CD14-positive monocyte (primary cell): ENCODE measurements at places on chromosomes 2 and 18. TPM values are rescaled to one million over a fixed set of nuclear protein-coding genes. Genes with fewer than 3 reads are reported as not detected.

DNA sequence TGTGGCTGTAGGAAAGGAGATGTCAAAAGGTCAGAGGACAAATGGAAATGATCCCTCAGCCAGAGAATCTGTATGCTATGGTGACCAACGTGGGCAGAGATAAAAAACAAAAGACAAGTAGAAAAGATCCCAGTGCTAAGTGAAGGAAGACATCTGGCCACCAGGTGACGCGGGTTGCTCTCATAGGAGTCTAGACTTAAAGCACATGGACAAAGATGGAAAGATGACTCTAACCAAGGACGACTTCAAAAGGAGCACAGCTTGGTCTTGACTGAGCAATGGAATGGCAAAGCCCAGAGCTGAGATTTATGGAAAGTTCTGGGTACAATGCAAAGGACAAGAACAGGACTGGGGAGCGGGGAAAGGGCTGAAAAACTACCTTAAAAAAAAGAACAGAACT lies 96.8 kb downstream of the CLIP4 start:
- no peak for DNase-seq

FAM110C gene
- not detected for polyA plus RNA-seq

GRCh38 chr2:20868377-20868776 lies 45.5 kb upstream of the LDAH start:
- DNase-seq, result no peak

ACKR3 gene
- polyA plus RNA-seq, result 0.79 TPM

- no peak for DNase-seq
These were observed 11.4 kb downstream of the RBKS start for GRCh38 chr2:27878825-27879224.

GRCh38 chr18:35343488-35343935 lies 708 bp downstream of the ZNF24 start:
- no peak for DNase-seq

PKDCC gene
- not detected for polyA plus RNA-seq

DNA sequence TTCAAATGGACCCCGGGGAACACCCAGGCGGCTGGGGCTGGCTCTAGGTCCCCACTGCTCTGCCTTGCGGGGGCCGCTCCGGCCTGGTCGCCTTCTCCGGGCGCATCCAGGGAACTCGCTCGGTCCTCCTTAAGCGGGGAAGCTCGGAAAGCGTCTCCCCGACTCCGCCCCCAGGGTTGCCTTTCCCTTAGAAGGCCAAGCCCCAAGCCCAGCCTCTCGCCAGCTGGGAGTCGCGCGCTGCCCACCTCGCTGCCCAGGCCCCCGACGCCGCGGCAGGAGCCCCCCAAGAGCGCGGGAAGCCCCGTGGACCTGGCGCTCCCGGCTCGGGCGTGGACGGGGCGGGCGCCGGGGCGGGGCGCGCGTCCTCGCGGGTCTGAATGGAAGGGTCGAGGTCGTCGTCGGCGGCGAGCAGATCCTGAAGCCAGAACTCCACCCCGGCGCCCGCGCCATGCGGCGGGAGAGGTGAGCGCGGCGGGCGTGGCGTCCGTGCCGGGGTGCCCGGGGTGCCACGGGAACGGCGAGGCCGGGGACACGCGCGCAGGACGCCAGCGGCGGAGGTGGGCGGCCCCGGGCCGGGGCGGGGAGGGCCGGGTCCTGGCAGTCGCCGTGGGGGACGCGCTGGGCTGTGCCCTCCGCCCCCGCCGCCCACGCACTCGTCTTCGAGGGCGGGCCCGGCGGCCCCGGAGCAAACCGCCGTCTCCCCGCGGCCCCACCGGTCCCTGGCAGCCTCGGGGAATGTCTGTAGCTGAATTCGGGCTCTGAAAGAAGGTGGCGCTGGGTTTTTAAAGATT lies at the start of gene BOK:
BOK (plus strand) TSS at position 214 of the 791 bp plus-strand sequence. CDS start 739 bp downstream, outside the sequence.
- no peak for DNase-seq

MYL12A gene
- polyA plus RNA-seq, result 1,139 TPM

- DNase-seq, result no peak
These were observed 17.4 kb downstream of the RUFY4 start for GRCh38 chr2:218086478-218086877.

DNA sequence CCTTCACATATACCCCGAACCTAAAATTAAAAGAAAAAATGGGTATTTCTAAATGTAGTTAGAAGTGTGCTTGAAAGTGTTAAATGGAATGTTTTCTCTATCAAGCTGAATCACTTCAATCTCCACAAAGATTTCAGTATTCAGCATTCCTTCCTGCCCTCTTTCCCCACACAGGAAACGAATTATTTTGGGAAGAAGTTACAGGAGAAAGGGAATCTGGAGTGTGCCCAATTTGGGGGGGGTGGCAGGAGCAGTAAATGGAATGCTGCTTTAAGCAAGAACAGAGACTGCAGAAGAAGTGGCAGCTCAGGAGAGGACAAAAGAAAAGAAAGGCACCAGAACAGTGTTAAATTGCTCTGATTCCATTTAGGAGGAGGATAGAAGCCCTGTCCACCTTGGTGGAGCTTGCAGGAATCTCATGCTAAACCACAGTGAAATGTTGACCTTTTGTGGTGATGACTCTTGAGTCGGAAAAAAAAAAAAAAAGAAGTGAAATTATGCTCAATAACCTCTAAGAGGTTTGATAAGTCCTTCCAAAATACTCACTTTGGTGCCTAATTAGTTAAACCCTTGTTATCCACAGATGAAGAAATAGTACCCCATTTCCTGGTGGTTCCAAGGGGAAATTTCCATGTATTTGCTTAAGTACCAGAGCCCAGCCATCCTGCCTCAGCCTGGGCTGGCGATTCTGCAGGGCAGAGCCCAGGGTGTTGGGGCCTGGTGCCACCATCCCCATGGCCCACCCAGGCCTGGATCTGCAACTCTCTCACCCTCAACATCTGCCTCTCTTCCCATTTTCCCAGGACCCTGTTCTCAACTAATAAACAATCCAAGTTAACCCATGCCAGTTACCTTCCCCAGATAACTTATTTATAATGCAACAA lies 56.5 kb downstream of the MYO5B start:
- no peak for DNase-seq

GRCh38 chr2:174785481-174785880 lies 21.2 kb upstream of the CHRNA1 start:
- DNase-seq, result no peak

- DNase-seq, result no peak
These were observed 441.7 kb downstream of the TXNL1 start for GRCh38 chr18:56196495-56197225.

GRCh38 chr2:16287831-16288230 lies 347.5 kb downstream of the MYCN start:
- DNase-seq, result no peak

SALL3 gene
- not detected for polyA plus RNA-seq

DNA sequence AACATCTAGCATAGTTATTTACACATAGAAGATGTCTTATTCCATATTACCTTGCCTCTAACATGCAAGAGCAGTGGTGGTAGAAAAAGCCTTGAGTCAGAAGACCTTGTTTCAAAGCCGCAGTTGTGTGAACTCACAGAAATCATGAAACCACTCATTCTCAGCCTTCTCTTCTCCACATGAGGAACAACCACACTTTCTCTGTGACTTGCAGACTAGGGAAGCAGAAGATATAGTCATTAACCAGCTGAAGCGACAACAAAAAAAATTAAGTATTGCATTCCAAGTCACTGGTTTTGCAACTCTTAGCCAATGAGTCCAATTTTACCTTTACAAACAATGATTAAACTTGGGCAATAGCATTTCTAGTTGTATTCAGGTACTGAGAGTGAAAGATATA lies 19.0 kb downstream of the TWSG1 start:
- DNase-seq, result no peak

ZCCHC2 gene
- 0.59 TPM for polyA plus RNA-seq

GRCh38 chr2:157442636-157443035 lies 1.3 kb downstream of the CYTIP start:
- no peak for DNase-seq

- no peak for DNase-seq
These were observed 103.0 kb upstream of the FBXO11 start for GRCh38 chr2:48009256-48009655.

FBXO48 gene
- polyA plus RNA-seq, result 0.08 TPM

DNA sequence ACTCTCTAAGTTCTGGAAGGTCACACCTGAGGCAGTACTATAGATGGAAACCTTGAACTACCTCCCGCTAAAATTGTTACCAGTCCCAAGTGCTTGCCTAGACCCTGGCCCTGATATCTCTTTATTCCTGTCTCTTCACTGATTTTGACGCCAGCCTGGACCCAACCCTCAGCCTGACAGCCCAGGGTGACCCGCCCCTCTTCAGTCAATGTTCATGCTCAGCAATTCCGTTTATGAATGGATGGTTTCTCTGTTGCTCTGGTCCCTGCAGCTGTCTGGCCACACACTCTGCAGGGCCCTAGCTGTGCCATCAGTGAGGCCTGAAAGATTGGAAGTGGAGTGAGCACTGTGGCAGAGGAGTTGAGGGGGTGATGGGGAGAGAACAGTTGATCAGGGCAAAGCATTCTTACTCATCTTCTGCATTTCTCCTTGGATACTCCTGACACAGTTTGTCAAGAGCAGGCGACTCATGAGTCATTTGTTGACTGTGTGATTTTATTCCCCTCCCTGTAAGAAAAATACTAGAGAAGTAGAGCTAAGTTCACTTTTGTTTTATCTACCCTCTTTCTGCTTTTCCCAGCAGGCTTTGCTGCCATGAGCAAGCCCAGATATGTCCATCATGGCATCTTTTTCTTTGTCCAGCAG lies 46.0 kb downstream of the NPAS2 start:
- DNase-seq, result no peak

TUBB6 gene
- 19.5 and 34.9 TPM in 2 replicates for polyA plus RNA-seq

AQP12A gene
- polyA plus RNA-seq, result not detected

DNA sequence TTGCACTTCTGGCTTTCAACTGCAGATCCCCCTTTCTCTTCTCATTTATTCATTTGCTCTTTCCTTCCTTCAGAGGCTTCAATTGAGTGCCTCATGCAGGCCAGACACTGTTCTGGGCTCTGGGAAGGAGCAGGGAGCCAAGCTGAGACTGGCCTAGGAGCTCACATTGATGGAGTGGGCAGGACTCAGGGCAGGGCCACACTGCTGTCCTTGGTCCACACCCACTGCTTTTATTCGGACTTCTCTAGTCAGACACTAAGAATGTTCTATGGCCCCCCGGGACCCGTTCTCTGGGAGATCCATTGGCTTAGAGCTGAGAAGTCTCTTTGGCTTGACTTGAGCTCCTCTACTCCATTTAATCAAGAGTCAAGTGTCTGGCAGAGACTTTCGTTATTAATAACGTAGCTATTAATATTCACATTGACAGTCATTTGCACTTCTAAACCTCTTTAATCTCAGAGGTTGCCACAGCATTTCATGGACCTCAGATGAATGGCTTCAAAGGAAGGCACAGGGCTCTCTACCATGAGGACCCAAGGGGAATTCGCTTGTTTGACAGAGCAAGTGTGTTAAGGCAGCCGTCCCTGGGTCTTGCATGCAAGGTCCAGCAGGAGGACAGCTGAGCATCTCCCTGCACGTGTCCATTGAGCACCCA lies 20.1 kb downstream of the SH3RF3 start:
- no peak for DNase-seq

DNA sequence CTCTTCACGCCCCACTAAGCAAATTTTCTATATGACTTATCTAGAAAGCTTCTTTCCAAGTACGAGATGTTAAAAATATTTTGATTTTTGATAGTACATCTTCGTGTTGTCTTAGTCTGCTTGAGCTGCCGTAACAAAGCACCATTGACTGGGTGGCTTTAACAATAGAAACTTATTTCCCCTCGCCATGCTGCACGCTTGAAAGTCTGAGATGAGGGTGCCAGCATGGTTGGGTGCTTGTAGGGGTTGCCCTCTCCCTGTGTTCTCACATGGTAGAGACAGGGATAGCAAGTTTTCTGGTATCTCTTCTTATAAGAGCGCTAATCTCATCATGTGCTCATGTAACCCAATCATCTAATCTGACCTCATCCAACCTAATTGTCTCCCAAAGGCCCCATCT lies 106.2 kb downstream of the TANC1 start:
- no peak for DNase-seq

CTNNA2 gene
- polyA plus RNA-seq, result not detected

- DNase-seq, result peak; percentile 9
These were observed 88.8 kb downstream of the ZCCHC2 start for GRCh38 chr18:62611453-62612288.

NUP35 gene
- polyA plus RNA-seq, result 1.5 TPM

GRCh38 chr18:199768-200167 lies 41.4 kb downstream of the USP14 start:
- no peak for DNase-seq

SMIM21 gene
- not detected for polyA plus RNA-seq

DNA sequence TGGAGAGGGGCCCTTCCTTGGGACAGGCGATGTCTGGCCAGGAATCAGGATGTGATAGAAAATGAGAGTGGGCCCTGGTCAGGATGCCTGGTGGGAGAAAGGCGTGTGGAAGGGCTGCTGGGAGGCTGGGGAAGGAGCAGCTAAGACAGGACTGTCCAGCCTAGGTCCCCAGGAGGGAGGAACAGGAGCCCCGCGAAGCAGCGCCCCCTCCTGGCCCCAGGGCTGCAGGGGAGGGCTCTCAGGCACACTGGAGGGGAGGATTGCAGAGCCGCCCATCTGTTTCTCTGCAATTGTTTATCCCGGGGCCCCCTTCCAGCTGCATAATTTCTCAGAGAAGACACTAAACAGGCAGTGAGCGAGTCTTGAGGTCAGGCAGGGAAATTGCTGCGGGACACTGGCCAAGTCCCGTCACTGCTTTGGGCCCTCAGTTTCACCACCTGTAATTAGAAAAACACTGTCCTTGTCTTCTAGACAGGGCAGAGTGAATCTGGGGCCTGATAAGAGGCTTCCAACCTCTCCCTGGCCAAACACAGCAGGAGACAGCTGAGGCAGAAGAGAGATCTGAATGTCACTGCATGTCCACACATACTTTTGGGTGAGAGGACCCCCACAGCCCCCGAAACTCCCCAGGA lies 3.9 kb upstream of the NPPC start:
- DNase-seq, result no peak

GRCh38 chr2:87401726-87402345 lies 346.1 kb upstream of the PLGLB2 start:
- DNase-seq, result no peak

PCARE gene
- not detected in 2 replicates for polyA plus RNA-seq

DNA sequence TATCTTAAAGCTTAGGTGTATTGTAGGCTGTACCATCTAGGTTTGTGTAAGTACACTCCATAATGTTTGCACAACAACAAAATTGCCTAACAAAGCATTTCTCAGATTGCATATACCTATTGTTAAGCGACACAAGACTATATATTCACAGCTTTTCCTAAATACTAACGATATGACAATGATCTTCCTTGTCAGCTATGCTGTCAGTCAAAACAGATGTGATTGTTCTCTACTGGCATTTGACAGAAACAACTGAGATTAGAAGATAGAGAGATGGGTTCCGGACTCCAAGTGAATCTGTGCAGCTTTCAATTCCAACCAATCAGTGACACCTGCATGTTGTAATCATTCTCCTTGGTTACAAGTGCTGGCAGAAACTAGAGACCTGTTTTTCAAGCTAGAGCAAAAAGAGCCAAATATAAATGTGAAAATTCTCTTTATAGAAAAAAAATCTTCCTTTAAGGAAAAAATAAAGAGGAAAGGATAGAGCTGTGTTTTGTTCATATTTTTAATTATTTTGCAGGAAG lies 1232.3 kb upstream of the SLC39A10 start:
- no peak for DNase-seq

LDAH gene
- polyA plus RNA-seq, result 5.7 TPM

GRCh38 chr2:223797811-223798721 lies 39.3 kb downstream of the AP1S3 start:
- DNase-seq, result peak; percentile 24

TGFA gene
- polyA plus RNA-seq, result 2.5 TPM

- no peak for DNase-seq
These were observed 9.6 kb downstream of the IRS1 start for GRCh38 chr2:226790011-226790410.
